ENCODE measurements at places on chromosomes 4 and X.

GRCh38 chrX:43899878-43900815, 17.9 kb upstream of the MAOB start:
- no peak for DNase-seq

DNA sequence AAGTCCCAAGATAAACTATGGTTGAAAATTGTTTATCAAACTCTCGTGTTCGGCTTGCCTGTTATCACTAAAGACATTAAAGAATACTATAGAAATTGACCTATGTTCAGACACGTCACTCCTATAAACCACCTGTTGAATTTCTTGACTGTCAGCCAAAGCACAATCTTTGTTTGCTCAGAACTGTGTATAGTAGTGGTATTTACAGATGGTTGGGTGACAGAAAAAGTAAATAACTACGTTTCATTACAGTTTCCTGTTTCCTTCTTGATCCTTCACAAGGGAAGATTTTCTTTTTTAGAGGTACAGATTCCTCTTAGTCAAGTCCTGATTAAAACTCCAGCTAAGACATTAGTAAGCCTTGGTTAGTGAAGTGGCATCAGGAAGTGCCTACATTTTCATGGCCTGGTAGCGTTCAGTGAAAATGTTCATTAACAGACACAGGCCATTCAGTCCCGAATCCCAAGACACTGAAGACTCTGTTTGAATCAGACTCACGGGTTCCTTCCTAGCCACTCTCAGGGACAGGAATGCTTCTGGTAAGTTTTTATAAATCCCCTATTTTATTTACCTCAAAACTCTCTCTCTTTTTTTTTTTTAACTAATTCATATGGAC, at the start of gene SMIM31:
TSS of gene SMIM31 (plus strand) at position 259 of the 616 bp plus-strand sequence. CDS start 16,313 bp downstream, outside the sequence.
- DNase-seq: no peak

DNA sequence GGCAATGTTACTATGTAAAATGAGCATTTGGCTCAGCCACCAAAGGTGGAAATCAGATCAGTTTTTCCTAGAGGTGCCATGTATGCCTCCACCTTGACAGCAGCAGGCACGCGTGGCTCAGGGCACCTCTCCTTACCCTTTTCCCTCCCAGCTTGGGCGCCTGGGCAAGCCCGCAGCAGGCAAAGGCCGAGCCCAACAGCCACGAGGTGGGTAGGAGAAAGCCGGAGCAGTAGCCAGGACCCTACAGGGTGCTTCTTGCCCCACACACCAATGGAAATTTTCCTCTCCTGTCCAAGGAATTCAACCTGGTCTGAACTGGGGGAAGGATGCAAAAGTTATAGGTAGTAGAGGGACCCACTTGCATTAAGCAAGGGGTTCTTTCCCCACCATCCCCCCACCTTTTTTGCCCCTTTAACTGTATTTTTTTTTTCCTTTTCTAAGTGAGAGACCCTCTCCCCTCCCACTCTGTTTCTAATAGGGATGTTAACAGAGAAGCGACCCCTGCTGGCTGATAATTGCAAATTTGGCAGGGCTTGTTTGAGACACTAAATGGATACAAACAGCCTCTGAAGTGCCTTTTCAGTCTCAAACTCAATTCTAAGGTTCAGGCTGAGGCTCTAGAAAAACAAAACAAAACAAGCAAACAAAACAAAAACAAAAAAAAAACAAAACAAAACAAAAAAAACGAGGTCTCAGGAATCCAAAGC, 895.1 kb downstream of the PCDH18 start:
- no peak for DNase-seq

DNA sequence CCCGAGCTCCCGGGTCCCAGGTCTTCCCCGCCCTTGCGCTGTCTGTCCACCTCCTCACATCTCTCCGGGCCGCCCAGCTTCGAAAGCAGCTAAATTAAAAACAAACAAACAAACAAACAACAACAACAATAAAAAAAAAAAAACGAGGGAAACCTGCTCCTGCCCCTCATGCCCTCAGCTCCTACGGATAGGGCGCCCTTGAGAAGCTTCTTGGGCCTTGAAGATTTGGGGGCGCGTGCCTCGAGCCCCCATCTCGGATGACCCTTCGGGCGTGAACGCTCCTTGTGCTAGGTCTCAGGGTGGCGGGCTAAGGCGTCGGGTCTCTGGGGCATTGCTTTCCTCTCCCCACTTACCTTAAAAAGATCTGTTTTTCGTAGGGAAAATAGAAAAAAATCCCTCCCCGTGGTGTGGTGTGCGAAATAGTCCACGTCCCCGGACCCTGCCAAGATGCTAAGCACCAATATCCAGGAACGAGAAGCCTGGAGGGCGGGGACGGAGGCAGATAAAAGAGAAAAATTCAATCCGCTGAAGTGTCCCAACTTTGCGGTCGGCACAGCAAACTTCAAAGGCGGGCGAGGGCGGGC, 603 bp downstream of the NDNF start:
- DNase-seq: no peak

DNA sequence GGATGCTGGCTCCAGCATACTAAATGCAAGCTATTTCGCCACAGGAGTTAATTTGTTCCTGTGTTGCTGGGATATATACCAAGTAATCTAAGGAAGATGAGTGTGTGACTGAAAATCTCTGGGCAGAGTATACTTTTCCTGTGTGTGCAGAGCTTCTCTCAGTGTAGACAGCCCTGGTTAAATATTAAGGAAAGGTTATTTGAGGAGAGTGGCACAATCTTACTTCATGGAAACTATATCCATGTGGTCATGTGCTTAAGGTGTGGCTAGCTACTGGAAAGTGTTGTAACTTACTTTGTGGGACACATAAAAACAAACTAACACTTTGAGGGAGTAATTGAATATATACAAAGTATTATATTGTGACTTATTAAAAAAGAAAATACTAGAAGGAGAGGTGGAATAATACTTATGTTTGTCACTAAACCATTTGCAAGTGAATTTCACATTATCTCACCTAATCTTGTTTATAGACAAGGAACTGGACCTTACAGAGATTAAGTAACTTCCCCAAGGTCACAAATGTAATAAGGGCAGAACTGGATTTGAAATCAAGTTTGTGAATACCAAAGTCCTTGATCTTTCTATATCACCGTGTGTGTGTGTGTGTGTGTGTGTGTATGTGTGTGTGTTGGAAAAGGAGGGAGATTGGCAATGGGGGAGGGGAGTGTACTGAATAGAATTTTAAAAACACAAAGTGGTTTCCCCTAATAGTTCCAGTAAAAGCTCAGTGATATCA, 408.2 kb upstream of the NR3C2 start:
- no peak for DNase-seq

DNA sequence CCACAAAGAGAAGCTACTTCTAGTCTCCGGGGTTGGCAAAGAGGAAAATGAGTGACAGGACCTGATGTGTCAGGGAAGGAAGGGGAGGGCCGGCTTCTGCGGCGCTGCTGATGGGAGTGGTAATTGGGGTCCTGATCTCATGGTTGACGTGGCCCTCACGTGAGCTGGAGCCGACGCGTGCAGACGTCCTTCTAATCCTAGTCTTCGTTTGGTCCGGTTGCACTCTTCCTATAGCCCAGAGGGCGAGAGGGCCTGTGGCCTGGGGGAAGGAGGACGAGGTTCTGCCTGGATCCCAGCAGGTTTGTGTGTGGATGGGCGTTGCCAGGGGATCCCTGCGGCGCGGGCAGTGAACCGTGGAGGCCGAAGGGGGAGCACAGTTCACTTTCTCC, at the start of gene ARMCX1:
TSS of gene ARMCX1 (plus strand) at position 186 of the 389 bp plus-strand sequence. CDS start 2,384 bp downstream, outside the sequence.
- peak; percentile 21 for DNase-seq

- no peak for DNase-seq
Measured at GRCh38 chr4:15659768-15660570, 4.8 kb upstream of the FBXL5 start.

GRCh38 chr4:1843852-1844251, 12.1 kb downstream of the LETM1 start:
- DNase-seq: no peak

- DNase-seq: no peak
Measured at GRCh38 chr4:126779436-126780166, 853.2 kb upstream of the INTU start.

- DNase-seq: no peak
Measured at GRCh38 chr4:167233685-167234315, 494 bp downstream of the SPOCK3 start.

- DNase-seq: no peak
Measured at GRCh38 chr4:3866813-3867129, 100.6 kb downstream of the ADRA2C start.

DNA sequence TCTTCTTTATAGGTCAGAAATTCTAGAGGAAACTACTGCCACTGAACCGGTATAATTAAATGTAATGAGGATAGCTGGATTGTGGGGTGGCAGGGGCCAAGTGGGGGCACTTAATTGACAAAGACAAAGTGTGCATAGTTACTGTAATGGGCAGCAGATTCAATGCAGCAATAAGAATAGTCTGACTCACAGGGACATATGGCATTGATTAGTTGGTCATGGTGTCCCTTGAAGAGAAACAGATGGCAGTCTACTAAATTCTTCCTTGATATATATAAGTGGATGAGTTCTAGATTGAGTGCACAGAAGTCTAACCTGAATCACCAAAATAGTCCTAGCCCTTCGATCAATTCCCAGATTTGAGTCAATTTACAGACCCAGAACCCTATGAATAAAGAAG, 31.6 kb downstream of the ETDC start:
- no peak for DNase-seq

GRCh38 chrX:67734111-67734753, 190.4 kb downstream of the AR start:
- DNase-seq: no peak

DNA sequence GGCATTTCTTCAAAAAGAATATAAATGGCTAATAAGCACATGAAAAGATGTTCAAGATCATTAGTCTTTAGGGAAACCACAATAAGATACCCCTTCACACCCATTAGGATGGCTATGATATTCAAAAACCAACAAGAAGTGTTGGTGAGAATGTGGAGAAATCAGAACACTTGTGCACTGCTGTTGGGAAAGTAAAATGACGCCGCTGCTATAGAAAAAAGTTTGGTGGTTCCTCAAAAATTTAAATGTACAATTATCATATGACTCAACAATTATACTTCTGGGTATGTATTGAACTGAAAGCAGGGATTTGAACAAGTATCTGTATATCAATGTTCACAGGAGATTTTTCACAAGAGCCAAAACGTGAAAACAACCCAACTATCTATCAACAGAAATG, 29.4 kb upstream of the NEUROG2 start:
- DNase-seq: no peak

DNA sequence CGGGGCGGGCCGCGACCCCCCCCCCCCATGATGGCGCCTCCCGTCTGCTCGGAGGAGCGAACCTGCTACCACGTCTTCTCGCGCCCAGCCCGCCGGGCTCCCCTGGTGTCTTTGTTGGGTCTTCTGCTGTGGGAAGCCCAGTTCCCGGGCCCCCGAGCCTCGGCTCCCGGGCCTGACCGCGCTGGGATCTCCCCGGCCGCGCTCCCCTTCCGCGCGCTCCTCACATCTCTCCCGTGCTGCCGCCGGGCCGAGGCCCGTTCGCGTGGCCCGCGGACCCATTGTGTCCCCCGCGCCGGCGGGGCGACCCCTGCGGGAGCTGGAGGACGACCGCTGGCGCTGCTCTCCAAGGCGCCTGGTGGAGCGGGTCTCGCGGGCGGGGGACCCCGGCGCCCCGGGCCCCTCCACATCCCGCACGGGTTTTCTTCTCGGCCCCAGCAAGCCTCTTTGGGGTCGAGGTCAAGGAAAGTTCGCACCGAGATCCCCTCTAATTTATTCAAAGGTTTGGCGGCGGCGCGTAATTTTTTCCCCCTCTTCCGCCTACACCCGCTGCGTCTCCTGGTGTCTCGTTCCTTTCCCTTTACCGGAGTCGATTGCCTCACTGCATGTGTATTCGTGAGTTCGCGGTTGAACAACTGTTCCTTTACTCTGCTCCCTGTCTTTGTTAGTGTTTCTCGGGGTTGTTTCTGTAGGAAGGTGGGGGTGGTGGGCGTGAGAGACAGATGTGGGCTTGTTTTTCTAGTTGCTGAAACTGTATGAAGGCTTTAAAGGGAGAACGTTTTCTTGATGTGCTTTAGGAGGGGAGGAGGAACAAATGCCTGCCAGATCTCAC, 770 bp downstream of the SMAD1 start:
- peak; percentile 49 for DNase-seq

DNA sequence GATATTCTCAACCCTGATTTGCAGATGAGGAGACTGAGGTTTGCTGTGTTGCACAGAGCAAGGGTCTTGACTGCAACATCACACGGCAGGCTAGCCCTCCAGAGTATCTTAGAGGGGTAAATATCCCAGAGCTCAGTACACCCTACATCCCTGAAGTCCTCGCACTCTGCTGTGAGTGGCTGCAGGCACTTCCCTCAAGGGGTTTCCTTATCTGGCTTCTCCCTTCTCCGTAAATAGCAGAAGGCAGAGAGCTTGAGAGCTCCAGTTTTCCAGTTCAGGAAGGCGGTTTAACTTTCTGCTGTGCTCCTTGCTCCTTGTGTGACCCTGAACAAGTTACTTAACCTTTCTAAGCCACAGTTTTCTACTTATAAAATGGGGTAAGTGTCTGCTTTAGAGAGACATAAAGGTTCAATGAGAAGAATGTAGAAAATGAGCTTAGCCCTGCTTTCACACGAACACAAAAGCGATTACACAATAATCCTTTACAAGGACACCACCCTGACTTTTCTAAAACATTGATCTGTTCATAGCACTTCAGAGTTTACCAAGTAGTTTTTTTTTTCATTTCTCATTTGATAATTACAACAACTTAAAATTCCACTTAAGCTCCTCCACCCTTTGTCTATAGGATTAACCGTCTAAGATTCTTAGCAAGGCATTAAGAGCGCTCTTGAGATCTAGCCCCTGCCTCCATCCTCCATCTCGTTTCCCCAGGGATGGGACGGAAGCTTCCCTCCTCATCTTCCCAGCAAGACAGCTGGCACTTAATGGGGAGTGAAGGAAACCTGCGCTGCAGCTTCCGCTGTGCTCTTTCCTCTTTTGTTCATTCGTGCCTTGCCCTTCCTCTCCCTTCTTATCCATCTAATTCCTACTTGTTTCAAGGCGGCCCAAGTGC, 68.4 kb downstream of the TAPT1 start:
- DNase-seq: no peak

GRCh38 chr4:89615051-89615450, 221.9 kb downstream of the SNCA start:
- DNase-seq: no peak

DNA sequence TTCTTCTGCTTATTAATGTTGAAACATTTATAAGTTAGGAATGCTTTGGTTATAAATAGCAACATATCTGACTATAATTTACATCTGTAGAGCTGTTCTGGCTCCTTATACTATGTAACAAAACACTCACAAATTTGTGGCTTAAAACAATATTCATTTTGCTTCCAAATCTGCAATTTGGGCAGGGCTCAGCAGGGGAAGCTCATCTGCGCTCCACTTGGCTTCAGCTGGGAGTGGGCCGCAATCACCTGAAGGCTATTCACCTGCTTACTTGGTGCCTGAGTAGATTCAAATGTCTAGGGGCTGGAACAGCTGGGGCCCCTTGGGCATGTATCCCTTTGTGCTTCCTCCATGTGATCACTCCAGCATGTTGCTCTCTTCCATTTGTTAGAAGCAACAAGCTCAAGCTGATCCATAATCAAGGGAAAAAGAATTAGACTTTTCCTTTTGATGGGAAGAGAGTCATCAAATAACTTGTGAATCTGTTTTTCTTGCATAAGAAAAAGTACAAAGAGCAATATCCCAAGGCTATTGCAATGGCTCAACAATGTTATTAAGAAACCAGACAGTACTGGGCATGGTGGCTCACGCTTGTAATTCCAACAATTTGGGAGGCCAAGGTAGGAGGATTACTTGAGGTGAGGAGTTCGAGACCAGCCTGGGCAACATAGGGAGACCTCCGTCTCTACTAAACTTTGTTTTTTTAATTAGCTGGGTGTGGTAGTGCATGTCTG, 34.8 kb upstream of the CBR4 start:
- DNase-seq: no peak

- DNase-seq: peak; percentile 16
Measured at GRCh38 chr4:189117426-189117825, 823.2 kb upstream of the FRG1 start.

Data from NCI-H1092 (cell line).